NAMALWA (cell line): ENCODE measurements at places on chromosomes 16 and 17.

DNA sequence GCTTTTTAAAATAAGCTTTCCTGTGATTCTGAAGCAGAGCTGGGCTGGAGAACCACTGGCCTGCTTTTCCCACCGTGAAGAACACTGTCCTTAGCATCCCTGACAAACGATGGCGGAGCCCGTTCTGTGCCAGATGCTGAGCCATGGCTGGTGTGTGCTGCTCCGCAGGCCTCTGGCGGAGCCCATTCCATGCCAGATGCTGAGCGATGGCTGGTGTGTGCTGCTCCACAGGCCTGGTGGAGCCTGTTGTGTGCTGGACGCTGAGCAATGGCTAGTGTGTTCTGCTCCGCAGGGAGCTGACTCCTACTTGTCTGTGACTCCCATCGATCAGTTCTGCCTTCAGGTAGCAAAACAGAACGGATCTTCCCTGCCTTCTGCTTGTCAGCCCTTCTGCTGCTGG lies 4.3 kb downstream of the ENDOV start:
- no peak for DNase-seq

- peak; percentile 6 for DNase-seq
Observed at GRCh38 chr17:65914784-65915342, 277.1 kb downstream of the CEP112 start.

DNA sequence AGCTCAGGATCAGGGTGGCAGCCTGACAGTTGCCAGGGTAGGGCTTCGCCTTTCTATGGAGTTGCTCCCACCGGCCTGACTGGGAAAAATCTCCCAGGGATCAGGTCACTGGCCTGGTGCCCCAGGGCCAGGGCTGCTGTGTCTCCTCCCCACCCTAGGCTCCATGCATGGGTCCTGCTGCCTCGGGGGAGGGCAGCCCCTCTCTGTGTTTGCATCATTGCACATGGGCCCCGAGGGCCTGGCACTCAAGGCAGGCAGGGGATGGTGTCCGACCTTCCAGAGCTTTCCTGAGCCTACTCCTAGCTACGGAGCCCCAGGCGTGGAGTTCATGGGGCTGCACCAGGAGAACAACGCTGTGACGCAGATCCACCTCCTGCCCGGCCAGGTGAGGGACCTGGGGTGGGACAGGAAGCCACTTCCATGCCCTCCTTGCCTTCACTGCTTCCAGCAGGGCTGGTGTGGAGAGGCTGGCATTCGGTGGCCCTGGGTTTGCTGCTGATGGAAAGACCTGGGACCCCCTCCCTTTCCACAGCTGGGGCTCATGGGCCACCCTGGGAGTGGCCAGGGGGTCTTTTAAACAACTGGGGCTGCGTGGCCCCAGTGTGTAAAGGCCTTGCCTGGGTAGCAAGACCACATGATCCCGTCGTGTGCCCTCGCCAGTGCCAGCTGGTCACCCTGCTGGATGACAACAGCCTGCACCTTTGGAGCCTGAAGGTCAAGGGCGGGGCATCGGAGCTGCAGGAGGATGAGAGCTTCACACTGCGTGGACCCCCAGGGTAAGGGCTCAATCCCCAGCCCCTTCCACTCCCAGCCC lies 29.5 kb upstream of the MYO15B start:
- DNase-seq: no peak

DNA sequence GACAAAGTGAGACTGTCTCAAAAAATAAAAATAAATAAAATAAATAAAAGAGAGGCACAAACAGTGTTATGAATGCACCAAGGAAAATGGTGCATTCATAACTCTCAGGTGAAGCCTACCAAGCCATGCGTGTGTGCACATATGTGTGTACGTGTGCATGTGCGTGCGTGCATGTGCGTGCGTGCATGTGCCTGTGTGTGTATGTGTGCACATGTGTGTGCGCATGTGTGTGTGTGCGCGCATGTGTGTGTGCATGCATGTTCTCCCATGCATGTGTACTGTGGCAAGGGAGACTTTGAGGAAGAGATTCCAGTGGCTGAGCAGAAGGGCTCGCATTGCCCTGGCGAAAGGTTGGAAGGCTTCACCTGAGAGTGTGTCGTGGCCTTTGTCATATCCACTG lies 4.7 kb downstream of the SPN start:
- DNase-seq: no peak

DNA sequence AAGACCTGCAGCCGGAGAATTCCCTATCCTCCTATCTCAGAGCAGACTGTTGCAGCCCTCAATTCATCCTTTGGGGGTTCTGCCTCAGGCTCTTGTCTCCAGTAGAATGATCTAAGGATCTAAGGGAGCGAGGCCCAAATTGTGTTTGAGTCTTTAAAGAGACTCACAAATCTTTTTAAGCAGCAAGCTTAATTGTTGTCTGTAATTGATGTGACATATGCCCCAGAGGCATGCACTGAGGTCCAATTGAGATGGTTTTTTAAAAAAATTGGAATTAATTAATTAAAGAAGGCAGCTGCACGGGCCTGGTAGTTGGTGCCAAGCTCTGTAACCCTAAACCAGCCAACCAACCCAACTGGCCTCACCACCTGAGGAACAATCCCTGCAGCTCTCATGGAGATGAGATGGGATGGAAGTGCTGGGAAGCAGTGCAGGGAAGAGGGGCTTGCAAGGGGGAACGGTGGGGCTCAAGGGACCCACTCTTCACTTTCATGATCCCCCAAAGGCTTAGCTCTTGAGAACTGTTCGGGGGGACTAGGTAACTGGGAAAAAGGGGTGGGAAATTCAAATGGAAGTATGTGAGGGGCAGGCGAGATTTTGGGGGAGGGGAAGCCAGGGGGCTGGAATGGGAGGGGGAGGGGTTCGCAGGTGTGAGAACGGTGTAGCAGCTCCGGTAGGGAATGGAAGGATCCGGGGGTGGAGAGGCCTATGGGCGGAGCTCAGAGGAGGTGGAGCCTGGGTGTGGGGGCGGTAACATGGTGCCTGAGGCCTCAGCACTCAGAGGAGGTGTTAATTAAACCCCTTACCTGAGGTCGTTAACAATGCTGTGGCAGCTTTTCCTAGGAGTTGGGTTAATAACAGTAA lies 9.2 kb upstream of the ZNF652 start:
- no peak for DNase-seq

- DNase-seq: no peak
Observed at GRCh38 chr16:20822521-20823325, 16.4 kb downstream of the REXO5 start.

- DNase-seq: peak; percentile 85
Observed at GRCh38 chr17:30600060-30600829, 123.0 kb downstream of the GOSR1 start.

DNA sequence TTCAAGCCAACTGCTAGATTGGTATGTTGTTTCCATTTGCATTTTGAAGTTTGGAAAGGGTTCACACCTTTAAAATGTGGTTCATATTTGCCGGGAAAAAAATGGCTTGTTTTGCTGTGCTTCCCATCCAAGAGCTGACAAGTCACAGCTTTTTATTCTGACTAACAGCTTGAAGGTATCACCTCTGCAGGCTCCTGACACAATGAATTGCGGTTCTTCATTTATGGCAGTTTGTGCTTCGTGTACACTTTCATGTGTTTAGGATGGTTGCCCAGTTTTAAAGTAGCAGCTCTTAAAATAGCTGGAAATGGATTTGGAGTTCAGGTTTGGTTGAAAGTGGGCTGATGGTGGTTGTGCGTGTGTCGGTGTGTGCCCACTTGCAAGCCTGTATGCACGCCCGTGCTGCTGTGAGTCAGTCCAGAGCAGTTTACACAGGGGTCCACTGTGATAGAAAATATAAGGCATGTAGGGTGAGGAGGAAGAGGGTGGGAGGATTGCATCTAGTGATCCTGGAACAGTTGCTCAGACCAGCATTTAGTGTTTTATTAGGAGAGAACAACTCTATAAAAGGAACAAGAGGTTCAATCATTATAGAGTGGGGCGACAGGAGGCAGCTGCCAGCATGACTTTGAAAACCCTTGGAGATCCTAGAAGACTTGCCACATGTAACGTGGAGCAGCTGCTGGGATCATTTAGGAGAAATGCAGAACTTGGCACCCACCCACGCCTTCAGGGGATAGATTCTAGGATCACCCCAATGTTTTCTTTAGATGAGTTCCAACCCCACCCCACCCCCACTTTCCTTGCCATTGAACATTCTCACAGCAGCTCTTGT lies 108.0 kb upstream of the TBX2 start:
- DNase-seq: no peak

DNA sequence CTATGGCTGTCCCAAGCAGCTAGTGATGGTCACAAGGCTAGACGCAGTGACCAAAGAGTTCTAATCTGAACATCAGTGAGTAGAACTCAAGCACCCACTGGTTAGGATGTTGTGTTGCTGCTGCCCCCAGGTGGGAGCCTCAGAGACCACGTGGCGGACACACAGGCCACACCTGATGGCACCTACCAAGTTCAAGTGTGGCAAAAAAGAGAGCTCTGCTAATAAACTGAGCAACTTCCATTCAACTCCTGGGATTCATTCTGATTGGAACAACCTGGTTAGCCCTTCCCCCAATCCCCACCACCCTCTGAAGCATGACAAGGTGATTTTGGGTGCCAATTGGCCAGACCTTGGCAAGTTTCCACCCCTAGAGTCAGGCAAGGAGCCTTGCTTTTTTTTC lies 3.5 kb upstream of the LCMT1 start:
- peak; percentile 58 for DNase-seq

DNA sequence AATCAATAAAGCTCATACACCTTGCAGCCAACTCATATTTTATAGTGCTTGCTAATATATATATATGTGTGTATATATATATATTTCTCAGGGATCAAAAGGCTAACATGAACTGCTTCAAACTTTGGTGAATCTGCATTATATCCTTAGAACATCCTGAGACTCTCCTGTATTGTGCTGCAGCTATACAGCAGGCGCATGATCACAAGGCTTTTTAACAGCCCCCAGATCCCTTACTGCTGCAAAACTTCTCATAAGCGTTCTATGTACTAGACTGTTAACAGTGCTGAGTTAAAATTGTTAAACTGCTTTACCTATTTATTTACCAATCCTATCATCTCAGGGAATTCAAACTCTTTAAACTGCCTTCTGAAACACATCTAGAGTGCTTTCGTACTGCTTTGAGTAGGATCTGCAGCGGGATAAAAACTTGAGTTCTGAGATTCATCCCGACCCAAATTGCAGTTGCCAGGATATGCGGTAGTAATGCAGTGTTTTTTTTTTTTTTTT lies 1.3 kb downstream of the GPATCH8 start:
- peak; percentile 48 for DNase-seq

DNA sequence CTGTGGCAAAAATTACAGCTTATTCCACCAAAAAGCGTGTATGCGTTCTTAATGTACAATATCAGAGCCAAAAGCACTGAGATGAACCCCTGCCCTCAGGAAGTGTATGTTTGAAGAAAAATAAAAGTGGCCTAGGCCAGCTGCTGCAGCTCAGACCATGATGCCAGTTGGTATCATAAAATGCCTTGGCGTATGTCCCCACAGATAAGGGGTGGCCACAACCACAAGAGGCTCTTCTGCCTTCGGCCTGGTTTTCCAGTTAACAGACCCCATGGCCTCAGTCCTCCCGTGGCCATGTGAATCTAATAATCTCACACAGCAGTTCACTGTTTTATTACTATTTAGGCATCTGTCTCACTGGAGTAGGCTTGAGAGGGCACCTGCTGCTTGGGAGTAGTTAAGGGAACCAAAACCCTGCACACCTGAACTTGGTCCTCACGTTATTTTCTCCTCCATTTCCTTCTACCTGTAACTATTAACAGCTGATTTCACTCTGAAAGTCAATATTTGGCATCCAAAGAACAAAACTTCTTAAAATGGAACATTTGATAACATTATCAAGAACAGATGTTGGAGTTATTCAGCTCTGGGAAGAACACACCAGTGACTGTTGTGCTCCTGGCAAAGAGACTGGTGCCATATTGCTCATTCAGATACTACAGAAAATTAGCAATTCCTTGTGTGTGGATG lies 34.8 kb upstream of the ERN1 start:
- DNase-seq: no peak

GRCh38 chr17:81165246-81166032 lies at the start of gene PVALEF:
PVALEF (plus strand) TSS chr17:81165507; CDS start chr17:81181227, 15,720 bp downstream.
- no peak for DNase-seq

GRCh38 chr16:2865651-2866050 lies 7.7 kb upstream of the PRSS22 start:
- DNase-seq: no peak

DNA sequence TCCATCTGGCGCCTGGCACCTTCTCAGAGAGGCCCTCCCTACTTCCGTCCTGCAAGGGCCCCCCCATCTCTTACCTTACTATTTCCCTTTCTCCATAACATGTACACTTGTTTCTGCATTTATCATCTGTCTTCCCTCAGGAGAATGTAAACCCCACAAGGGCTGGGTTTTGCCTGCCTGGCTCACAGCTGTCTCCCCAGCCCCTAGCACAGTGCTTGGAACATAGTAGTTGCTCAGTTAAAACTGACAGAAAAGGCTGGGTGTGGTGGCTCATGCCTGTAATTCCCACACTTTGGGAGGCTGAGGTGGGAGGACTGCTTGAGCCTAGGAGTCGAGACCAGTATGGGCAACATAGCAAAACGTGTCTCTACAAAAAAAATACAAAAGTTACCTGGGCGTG lies 5.7 kb upstream of the SNN start:
- no peak for DNase-seq

- DNase-seq: no peak
Observed at GRCh38 chr17:48052956-48053757, 5.0 kb downstream of the NFE2L1 start.

DNA sequence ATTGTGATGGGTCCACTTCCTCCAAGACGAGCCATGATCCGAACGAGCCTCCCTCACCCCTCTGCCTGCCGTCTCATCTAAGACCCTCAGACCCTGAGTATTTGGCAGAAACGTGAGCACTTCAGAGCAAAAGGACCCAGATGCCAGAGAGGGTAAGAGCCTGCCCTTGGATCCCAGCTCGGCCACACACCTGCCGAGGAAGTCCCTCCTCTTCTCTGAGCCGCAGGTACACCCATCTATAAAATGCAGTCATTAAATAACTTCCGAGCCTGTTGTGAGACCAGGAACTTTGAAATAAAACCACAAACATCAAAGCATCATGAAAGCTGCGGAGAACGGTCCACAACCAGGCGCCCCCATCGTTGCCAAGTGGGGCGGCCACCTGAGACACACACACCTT lies 64.8 kb upstream of the DOC2B start:
- DNase-seq: no peak

DNA sequence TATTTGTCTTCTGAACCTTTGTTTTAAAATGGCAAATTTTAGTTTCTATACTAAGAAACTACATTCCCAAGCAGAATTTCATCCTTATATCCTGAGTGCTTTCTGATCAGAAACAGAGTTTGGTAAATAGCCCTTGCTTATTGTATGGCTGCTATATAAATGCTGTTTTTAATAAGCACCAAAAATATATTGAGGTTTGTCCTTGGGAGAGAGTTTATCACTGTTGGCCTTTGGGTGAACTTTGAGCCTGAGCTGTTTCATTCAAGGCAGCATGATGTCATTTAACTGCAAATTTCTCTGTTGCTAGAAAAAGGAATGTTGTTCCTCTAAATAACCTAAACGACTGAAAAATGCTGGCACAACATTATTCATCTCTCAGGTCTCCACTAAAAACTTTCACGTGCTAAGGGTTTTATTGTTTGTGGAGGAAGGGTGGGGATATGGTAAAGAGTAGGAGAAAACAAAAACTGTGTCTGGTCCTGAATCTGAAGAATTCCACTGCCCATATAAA lies 334.3 kb upstream of the TBX2 start:
- no peak for DNase-seq
